Cortex of kidney (tissue), 1 donor: ENCODE measurements at places on chromosomes 1 and 21.

- no peak for DNase-seq
Observed at GRCh38 chr1:167054531-167054930, 35.6 kb downstream of the GPA33 start.

DNA sequence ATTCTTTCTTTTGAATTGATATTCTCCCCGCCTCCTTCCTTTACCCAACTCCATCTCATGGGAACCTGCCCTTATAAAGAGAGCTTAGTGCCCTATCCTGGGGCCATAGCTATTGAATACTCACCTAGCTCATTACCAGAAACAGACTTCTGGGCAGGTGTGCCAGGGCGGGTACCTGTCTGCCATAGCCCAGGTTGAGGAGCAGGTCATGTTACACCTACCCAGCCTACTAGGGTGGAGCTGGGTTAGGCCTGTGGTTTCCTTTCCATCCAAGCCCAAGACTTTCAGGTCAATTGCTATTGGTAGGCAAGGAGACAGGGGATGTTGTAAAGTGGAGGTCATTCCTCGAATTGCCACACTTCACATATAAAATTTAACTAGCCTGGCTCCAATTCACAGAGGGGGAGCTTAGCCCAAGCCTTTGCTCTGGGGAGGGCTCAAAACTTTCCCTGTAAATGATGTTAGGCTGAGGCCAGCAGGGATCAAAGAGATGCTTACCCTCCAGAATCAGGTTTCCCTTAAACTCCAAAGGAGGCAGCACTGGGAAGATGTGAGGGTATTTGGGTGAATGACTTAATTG, 87.1 kb upstream of the IPO9 start:
- DNase-seq: no peak

DNA sequence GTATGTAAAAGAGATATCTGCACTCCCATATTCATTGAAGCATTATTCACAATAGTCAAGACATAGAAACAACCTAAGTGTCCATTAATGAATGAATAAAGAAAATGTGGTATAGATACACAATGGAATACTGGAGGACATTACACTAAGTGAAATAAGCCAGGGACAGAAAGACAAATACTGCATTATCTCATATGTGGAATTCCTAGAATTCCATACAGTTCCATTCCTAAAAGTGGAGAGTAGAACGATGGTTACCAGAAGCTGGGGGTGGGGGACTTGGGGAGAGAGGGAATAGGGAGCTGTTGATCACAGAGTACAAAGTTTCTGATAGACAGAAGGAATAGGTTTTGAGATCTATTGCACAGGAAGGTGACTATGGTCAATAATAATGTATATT, 7.4 kb downstream of the TMED5 start:
- no peak for DNase-seq

DNA sequence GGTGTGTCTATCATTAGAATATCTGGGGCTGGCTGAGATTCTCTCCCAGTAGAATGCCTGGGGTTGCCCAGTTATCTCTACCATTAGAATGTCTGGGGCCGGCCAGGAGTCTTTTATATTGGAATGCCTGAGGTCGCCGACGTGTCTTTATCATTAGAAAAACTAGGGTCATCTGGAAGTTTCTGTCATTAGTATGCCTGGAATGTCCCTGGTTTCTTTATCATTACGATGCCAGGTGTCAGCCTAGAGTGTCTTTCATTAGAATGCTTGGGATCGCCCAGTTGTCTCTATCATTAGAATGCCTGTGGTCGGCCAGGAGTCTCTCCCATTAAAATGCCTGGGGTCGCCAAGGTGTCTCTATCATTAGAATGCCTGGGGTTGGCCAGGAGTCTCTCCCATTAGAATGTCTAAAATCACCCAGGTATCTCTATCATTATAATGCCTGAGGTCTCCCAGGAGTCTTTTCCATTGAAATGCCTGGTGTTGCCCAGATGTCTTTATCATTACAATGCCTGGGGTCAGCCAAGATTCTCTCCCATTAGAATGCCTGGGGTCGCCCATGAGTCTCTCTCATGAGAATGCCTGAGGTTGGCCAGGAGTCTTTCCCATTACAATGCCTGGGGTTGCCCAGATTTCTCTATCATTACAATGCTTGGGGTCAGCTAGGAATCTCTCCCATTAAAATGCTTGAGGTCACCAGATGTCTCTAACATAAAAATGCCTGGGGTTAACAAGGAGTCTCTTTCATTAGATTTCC, 53.2 kb downstream of the RNF187 start:
- no peak for DNase-seq

- no peak for DNase-seq
Observed at GRCh38 chr1:41708332-41708731, 210.4 kb downstream of the HIVEP3 start.

DNA sequence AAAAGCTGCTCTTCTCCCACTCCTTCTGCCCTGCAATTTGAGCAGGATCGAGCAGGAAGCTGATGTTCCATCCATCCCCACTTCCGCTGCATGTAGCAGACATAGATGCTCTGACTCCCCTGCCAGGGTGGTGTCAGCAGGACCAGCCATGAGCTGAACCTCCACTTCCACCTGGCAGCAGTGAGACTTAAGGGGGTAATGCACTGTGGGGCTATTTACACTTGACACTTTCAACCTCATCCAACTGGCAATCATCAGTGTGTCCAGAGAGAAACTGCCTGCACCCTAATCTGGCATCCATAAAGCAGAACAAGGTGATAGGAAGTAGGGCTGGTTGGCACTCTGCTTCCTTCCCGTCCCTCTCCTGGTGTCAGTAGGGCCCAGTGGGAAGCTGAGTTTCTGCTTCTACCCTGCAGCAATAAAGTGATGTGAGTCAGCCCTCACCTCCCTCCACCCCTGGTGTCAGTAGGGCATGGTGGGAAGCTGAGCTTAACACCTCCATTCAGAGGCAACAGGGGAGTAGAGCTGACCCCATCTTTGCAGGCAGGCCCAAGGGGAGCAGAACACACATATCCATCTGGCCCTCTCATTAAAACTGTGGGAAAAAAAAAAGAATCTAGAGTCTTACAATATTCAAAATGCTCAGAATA, 272.3 kb downstream of the PTPRU start:
- DNase-seq: no peak

- no peak for DNase-seq
Observed at GRCh38 chr21:46320331-46320801, 3.3 kb downstream of the C21orf58 start.

DNA sequence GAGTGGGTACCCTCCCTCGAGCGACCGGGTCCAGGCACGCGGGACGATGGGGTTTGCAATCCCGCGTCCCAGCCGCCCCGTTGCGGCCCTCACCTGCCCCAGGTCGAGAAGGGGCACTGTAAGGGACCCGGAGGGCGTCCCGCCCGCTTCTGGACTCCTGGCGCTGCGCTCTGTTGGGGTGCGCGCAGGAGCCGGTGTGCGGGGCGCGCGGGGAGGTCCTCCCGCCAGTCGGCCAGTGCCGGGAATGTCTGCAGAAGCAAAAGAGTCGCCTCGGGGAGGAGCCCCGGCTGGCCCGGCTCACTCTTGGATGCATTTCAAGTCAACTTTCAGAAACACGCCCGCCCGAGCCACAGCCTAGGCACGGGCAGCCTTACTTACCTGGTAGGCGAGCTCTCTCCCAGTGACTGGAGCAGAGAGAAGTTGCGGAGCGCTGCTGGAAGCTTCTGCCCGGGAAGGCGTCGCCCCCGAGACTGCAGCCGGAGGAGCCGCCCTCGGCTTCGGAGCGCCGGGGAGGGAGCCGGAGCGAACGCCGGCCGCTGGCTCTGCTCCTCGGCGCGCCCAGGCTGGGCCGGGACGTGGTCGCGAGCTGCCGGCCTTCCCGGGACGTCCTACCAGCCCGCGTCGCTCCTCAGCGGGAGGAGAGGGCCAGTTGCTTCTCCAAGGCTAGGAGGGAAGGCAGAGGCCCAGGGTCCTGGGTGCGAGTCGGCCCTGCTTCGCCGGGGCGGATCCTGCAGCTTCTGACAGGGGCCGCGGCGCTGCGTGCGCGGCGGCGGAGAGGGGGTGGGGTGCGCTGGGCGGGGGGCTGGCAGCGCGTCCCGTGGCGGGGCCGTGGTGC, at the start of gene LMX1A:
TSS of gene LMX1A (minus strand) at position 739 of the 835 bp plus-strand sequence. CDS start 1,156 bp downstream, outside the sequence.
- no peak for DNase-seq

DNA sequence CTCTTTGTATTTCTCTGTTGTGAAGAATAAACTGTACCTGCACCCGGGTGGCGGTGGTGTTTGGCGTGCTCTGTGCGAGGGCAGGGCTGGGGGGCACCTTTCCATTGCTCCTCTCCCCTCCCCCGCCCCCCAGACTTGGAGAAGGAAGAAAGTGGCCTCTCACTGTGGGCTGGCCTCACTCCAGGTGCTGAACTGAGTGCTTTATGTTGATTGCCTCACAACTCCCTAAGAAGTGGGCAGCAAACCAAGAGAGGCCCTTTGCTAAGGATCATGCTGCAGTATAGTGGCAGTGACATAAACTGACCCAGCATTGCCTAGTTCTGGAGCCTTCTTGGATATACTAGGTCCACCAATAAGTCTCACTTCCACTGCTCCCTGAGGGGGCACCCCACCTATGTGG, 20.2 kb downstream of the A3GALT2 start:
- no peak for DNase-seq

DNA sequence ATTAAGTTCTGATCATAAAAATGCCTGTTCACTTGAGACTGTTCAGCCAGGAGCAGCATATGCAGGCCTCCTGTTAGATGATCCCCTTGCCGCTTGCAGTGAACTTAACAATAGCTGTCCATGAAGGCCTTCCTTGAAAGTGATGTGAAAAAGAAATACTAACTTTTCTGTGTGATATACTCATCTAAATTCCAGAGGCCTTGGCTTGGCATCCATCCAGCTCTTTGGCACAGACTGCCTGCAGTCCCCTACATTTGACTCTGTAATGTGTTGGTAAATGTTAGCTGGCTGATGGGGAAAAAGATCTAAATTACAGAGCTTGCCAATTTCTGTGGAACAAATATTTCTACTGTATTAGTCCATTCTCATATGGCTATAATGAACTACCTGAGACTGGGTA, 73.7 kb downstream of the KCNK2 start:
- no peak for DNase-seq

DNA sequence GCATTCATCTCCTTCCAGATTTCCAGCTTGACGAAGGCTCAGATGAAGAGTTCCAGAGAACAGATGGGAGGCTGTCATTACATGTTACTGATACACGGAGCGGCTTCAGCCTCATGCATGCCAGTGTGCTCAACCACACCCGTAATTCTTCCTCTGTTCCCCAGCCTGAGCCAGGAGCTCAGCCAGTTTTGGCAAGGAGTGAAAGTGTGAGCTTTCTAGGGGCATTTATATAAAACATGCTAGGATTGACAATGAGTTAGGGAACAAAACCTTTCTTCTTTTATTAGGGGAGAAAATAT, 290.4 kb upstream of the PLXNA2 start:
- no peak for DNase-seq

DNA sequence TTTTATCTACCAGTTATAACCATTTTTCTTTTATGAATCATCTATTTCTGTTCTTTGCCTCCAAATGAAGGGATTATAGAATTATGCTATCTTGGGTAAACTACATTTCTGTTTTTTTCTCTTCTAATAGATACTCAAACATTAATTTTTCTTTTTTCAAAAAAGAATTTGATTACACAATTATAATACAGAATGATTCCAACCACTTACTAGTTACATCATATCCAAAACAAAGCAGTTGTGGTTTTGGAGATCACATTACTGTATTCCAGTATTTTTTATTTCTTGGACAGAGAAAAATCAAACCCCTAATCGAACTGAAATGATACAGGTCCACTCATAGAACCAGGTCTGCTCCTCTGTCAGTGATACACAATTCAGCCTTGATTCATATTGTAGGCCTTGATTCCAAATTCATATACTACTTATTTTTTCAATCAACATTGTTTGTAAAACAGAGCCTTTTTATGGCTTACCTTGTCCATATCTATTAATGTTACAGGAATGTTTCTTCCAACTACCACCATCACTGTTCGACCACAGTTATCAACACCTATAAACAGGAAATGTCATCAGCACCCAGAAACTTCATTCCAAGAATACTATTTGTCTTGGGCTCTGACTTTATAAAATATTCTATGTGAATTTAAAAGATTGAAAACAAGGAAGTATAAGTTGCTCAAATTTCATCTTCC, 43.2 kb downstream of the GDAP2 start:
- DNase-seq: no peak

DNA sequence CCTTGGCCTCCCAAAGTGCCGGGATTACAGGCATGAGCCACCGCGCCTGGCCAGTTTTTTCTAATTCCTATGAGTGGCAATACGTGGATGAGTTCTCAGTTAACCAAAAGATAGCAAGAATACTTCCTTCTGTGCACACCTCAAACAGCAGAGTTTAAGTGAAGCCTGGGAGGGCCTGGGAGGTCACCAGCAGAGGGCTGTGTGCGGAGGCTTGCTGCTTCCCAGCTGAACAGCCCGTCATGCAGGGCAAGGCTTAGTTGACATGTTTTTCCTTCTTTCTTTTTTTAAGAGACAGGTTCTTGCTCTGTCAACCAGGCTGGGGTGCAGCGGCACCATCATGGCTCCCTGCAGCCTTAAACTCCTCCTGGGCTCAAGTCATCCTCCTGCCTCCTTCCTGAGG, 17.8 kb downstream of the GNG4 start:
- DNase-seq: no peak

- no peak for DNase-seq
Observed at GRCh38 chr1:244077473-244078220, 26.6 kb downstream of the ZBTB18 start.

DNA sequence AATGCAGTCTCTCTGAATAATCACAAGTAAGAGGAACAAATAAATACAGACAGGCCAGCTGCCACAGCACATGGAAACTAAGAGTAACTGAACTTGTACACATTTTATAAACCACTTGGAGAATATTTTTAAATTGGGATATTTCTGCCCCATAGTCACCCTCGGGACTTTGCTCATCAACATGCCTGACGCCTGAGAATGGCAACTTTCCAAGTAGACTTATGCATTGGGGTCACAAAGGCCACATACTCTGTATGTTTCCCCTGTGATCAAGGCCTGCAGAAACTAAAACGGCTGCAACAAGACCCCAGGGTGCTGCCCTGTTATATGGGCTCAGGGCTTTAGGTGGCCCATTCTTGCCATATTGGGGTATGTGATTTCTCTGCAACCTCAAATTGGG, 38.3 kb upstream of the GJA5 start:
- no peak for DNase-seq

- no peak for DNase-seq
Observed at GRCh38 chr21:38811257-38811656, 5.5 kb downstream of the ETS2 start.

DNA sequence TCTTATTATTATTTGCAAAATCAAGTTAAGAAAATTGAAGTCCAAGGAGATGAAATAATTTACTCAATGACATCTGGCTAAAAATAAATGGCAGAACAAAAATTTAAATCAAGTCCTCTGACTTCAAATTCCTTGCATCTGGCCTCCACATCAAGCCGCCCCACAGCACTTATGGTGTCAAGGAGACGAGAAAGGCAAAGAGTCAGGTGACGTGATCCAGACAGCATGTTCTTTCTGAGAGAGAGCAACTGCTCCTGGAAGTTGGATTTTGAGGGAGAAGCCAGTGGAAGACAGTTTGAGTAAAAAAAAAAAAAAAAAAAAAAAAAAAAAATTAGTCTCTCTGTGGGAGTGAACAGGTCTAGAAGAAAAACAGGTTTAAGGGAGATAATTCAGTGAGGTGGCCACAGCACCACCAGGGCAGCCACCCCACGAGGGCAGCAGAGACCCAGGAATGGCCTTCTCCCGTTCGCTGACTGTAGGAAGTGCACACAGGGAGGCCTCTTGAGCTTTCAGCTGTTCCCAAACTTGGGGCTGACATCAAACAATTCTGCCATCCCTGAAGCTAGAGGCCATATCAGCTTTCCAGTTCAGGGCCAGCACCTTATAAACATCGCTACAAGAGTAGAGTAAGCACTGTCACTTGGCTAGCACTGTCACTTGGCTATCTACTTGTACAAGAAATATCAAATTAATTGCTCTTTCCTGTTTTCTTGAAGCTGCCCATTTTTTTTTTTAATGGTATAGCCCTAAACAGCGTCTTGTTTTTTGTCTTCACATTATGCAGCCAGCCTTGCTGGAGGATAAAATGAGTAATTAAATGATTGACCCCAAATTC, 7.8 kb downstream of the C1orf162 start:
- no peak for DNase-seq
